Cardiac fibroblast (primary cell): ENCODE measurements at places on chromosomes 12 and 14.

DNA sequence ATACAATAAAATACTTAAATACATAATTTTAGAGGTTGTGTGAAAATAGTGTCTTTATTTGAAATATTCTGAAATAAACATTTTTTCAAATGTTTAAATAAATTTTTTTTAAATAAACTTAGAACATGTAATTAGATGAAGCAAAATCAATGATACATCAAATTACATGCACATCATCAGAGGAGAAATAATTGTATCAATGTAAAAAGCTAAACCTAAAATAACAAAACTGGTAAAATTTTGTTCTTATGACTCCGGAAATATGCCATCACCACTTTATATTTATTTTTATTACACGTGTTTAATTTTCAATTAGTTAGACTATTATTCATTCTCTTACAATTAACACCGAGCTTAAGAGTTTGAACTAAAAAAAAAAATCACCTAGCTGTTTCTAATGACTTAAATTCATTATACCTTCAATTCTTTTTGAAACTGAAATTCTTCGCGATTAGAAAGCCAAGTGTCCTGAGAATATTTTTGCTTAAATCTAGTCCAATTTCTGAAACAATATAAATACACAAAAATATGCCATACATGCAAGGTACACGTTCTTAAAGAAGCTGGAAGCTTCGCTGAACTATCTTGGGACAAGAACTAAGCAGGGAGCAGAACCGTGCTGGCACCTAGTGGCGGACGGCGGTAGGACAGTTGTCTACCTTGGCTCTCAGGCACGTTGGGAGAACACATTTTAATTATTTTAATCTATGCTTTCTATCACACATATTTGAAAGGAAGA lies 230.5 kb downstream of the SLC25A21 start:
- peak; percentile 67 for DNase-seq

- DNase-seq = peak; percentile 37
Observed at GRCh38 chr12:95200128-95200894, 17.0 kb downstream of the FGD6 start.

DNA sequence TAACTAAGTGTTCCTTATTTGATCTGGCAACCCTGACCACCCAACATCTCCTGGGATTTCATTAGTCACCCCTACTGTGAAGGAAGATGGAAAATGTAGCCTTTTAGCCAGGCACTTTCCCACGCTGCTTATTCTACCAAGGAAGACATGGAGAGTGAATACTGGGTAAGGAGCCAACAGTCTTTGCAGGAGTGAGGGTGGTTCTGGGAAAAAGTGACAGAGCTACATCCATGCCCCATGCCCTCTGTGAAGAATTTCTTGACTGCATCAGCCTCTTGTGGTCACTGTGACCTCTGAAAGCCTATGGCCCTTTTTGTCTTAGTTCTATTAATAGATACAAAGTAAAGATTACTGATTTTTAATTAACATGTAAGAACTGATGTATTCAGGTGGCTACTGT lies 196.0 kb upstream of the EEA1 start:
- peak; percentile 75 for DNase-seq

GRCh38 chr12:25135531-25136154 lies 59.3 kb downstream of the DNAI7 start:
- DNase-seq = no peak

DNA sequence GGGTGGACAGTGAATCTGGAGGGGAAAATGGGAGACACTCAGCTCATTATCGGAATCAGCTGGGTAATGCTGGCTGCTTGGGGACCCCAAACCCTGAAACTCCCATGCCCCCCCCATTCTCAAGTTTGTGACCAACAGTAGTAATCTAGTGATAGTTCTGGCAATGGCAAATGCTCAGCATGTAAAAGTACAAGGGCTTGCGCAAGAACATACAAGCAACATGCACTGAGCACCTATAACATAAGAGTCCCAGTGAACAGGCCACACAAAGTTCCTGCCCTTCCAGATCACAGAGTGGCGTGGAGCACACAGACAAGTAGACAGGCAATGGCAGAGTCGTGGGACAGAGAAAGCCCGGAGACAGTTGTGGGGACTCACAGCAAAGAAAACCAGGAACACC lies 407.9 kb downstream of the MED13L start:
- no peak for DNase-seq

GRCh38 chr12:51293696-51294095 lies 23.5 kb upstream of the SMAGP start:
- no peak for DNase-seq
